ENCODE measurements at places on chromosomes 5 and 9. TPM values are rescaled to one million over a fixed set of nuclear protein-coding genes. Genes with fewer than 3 reads are reported as not detected.
A peak's percentile ranks its signal among the peaks of the same experiment; 100 is the strongest.

GRCh38 chr5:89668821-89669220 is 740.7 kb downstream of the CETN3 start:
- no peak overlapping the region for H3K4me3 ChIP-seq
- no peak overlapping the region for H3K27ac ChIP-seq
- H3K4me1 ChIP-seq = no peaks in the 10 kb centered on the region
- no peak for DNase-seq
- no peaks in the 10 kb centered on the region for H3K36me3 ChIP-seq

DNA sequence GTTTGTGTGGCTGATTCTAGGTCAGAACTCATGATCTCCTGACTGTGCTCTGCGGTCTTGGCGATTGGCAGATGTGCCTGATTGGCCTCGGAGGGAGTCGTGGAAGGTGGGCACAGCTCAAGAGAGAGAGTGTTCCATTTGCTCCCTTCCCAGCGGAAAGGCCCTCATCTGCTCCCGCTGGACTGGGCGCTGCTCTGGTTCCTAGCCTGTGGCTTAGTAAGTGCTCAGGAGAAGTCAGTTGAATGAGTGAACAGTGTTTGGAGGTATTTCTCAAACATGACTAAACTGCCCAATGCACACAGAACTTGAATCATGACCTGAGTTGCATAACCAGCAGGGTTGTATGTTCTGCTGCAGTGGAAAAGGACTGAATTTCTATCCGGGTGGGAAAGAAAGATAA is 120.2 kb upstream of the PITX1 start:
- H3K4me3 ChIP-seq = no peak overlapping the region
- no peaks in the 10 kb centered on the region for H3K27me3 ChIP-seq
- no peak overlapping the region for H3K27ac ChIP-seq
- no peaks in the 10 kb centered on the region for H3K4me1 ChIP-seq
- H3K36me3 ChIP-seq = peaks cover 8% of the 10 kb centered on the region

DNA sequence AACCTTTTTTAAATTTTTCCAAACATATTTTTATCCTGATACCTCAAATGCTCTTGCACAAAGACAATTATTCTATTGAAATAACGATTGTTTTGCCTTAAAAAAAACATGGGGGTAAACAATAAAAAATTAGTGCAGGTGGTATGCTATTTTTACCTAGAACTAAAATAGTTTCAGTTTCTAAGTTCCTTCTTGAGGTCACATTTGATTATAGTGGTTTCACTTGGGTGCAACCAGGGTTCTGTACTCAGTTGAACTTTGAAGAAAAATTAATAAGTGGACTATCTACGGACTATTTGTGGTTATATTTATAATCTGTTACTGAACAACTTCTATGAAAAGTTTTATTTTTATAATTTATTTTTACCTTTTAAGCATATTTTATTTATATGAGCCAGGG is 387.1 kb upstream of the IZUMO3 start:
- H3K4me3 ChIP-seq = no peak overlapping the region
- H3K4me1 ChIP-seq = no peaks in the 10 kb centered on the region
- H3K27me3 ChIP-seq = no peaks in the 10 kb centered on the region
- H3K27ac ChIP-seq = no peak overlapping the region
- no peak for DNase-seq

DNA sequence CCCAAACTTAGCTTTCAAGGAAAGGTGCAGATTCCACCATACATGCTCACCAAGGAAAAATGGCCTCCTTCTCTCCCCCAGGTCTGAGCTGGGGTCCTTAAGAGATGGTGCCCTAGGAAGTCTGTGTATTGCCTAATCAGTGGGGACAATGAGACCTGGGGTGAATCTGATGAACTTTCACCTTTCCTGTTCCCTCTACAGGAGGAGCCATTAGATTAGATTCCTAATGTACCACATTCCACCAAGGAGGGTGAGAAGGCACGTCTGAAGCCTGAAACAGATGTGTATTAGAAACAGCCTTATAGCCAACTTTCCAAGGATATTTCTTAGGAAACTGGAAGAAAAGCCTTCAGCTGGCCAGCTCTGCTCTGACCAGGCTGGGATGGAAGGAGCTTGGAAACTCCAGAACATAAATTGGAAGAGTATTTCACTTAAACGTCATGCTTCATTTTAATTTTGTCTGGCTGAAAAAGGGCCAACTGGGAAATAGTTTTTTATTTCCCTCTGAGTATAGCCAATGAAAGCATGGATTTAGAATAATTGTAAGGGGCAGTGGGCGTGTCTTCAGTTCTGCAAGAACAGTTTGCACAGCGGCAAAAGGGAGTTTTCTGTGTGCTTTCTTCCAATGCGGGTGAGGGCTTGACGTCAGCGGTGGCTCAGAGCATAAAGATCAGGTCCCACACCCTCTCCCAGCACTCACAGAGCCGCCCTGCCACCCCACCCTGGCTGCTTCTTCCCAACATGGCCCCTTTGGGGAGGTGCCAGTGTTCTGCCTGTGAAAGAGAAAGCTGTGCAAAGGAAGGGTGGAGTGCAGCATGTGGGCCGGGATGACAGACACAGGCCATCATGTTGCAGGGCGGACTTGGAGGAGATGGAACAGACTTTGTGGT is 210.9 kb downstream of the ESM1 start:
- H3K27me3 ChIP-seq = no peaks in the 10 kb centered on the region
- no peak overlapping the region for H3K27ac ChIP-seq
- no peak for DNase-seq

DNA sequence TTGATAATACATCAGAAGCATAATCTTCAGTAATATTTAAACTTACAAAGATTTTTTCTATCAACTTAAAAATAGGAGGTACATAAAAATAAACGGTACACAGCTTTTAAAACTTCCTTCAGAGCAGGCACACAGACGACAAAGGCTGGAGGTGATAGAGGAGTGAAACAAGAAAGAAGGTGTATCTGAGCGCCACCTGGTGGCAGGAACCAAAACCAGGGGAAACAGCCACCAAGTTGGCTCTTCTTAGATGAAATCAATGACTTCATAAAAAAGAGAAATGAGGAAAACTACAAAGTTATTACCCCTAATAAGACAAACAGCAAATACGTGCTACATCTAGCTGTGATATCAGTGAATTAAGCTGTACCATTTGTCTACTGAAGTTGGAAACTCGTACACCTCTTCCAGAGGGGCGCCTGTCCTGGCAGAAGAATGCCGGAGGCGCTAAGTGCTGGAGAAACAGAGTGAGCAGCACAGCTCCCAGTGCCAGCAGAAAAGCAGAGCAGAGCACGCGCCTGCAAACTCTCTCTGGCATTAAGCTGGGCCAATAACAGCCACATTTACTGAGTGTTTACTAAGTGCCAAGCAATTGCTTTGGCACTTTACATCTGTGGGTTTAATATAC is 85.9 kb downstream of the SETX start:
- peak overlapping the region; percentile 81 for H3K27ac ChIP-seq
- peak; percentile 66 for DNase-seq
- H3K4me3 ChIP-seq = no peak overlapping the region
- no peaks in the 10 kb centered on the region for H3K27me3 ChIP-seq

- no peaks in the 10 kb centered on the region for H3K4me1 ChIP-seq
- no peaks in the 10 kb centered on the region for H3K36me3 ChIP-seq
- DNase-seq = no peak
Observed at GRCh38 chr5:11046160-11046559, 285.1 kb upstream of the DAP start.

DNA sequence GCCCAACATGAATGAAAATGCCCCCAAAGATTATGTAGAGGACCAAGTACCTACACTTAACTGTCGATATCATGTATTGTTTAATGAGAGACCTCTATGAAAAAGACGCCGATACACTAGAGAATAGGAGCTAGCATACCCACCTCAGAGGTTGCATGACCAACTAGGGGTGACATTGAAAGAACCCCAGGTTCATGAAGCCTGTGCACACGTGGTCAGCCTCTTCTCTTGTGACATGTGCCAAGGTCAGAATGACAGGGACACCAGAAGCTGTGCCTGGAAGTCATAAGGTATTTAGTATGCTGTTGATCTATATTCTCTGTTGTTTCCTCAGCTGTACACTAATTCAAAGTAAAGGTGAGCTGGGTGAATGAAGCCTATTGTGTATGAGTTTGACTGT is 1594.1 kb downstream of the EFNA5 start:
- no peak overlapping the region for H3K4me3 ChIP-seq
- H3K27ac ChIP-seq = no peak overlapping the region
- H3K27me3 ChIP-seq = no peaks in the 10 kb centered on the region
- H3K4me1 ChIP-seq = no peaks in the 10 kb centered on the region

DNA sequence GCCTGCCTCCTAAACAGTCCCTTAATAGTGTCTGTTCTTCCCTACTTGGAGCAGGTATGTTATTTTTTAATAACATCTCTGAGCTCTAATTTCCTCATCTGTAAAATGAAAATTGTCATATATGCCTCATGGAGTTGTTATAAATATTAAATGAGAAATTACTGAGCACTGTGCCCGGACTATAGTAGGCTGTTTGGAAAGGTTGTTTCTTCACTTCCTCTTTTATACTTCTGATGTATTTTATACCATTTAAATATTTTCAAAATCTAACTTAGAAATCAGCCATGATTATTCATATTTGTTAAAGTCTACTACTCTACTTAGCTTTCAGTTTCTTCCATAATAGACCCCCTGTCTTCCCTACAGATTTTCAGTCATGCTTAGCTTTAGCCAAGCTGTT is 30.5 kb upstream of the HAPLN1 start:
- peaks cover 4% of the 10 kb centered on the region for H3K27me3 ChIP-seq
- no peak overlapping the region for H3K4me3 ChIP-seq
- no peaks in the 10 kb centered on the region for H3K4me1 ChIP-seq
- H3K36me3 ChIP-seq = no peaks in the 10 kb centered on the region

DNA sequence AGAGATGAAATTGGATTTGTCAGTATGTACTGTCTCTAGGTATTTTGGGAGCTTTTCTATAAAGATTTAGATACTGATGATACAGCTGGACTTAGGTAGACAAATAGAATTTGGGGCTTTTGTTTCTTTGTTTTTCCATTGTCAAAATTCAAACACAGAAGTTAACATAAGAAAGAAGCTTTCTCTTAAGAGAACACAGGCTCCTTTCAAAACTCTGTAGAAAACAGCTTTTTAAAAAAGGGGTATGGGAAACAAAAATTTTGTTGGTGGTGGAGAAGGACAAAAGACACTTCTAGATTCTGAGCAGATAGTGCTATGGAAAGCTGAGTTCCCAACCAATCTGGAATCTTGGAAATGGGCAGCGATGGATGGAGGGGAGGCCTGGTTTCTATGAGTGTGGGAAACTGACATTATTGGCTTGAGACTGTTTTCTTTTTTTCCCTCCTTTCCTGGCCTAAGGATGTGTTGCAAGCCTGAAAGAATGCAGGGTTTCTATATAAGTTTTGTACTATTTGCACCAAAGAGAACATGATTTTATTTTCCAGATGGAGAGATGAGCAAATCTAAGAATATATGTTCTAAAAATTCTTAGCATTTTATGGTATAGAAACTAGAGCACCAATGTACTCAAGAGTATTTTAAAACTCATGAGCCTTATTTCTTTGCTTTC is 240.0 kb downstream of the PRR16 start:
- no peak for DNase-seq
- H3K36me3 ChIP-seq = peaks cover 3% of the 10 kb centered on the region
- no peak overlapping the region for H3K27ac ChIP-seq
- no peaks in the 10 kb centered on the region for H3K4me1 ChIP-seq

DNA sequence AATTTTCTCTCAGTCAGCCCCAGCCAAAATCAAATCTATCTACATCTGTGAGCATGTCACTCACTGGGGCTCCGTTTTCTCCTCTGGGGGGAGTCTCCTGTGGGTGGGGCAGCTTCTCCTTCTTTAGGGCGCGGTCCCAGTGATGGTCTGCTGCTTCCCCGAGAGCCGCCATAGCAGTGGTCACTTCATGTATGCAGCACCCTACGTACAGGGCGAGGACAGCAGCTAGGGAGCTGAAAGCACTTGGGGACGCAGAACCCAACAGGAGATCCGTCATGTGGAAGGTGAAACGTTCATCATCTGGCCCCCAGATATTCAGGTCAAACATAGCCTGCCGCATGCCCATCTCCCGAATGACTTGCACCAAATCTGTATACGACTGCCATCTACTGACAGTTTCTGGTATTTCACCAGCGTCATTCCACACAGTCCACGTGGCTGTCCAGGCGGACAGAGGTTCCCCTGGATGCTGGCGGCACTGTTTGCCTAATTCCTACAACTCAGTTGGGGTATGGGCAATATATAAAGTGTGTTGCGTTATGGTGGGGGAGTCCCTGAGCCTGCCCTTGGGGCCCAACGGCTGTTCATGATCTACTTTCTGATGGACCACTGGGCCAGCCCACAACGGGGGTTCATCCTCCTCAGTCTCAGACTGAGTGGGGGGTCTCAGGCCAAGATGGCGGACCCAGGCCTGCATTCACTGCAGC is 795.0 kb downstream of the EFNA5 start:
- DNase-seq = no peak
- H3K36me3 ChIP-seq = no peaks in the 10 kb centered on the region
- no peak overlapping the region for H3K4me3 ChIP-seq
- no peaks in the 10 kb centered on the region for H3K27me3 ChIP-seq

DNA sequence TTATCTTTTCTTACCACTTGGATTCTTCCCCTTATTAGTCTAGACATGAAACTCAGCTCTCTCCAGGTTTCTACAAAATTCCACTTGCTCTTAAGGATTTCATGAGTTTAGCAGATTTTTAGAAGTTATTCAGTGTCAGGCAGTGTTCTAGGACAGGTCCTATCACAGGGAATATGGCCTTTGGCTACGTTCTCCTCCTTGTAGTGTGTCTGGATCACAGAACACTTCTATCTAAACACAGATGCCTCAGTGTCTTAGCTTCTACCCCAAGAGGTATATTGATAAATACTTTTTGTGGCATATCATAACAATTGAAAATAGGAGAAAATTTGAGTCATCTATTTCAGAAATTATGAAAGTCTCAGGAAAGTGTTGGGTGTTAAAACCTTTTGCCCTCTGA is 15.6 kb downstream of the RAB3C start:
- no peak overlapping the region for H3K4me3 ChIP-seq
- H3K27me3 ChIP-seq = no peaks in the 10 kb centered on the region
- no peaks in the 10 kb centered on the region for H3K4me1 ChIP-seq
- H3K36me3 ChIP-seq = peaks cover under 1% of the 10 kb centered on the region
- DNase-seq = no peak
- H3K27ac ChIP-seq = no peak overlapping the region

GRCh38 chr9:126159430-126160060 is 167.1 kb upstream of the MVB12B start:
- H3K27me3 ChIP-seq = peaks cover 18% of the 10 kb centered on the region
- no peak overlapping the region for H3K27ac ChIP-seq
- no peak for DNase-seq
- H3K36me3 ChIP-seq = no peaks in the 10 kb centered on the region

DNA sequence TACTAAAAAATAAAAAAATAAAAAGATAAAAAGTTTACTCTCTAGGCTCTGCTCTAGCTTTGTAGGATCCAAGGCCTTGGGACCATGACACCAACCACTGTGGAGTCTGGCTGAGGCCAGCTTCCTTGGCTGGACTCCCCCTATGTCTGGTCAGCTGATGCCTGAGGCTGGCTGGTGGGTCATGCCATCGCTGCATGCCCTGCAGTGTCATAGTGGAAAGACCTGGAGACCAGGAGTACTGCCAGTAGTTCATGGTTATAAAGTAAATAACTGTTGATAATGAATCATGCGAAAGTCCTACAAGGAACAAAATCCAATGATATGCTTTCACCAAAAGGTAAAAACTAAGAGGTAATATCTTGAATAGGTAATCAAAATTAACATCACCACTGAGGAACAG is 43.2 kb downstream of the GARNL3 start:
- H3K27ac ChIP-seq = no peak overlapping the region
- no peaks in the 10 kb centered on the region for H3K4me1 ChIP-seq
- no peaks in the 10 kb centered on the region for H3K36me3 ChIP-seq
- no peak for DNase-seq
- H3K27me3 ChIP-seq = peaks cover 22% of the 10 kb centered on the region
- no peak overlapping the region for H3K4me3 ChIP-seq

The BTNL3 gene
- 0.10 TPM for total RNA-seq

The PCDHGA4 gene
- 0.25 TPM for total RNA-seq

The PCDHB4 gene
- not detected for total RNA-seq

The DMRT3 gene
- not detected for total RNA-seq

The NRG2 gene
- total RNA-seq = 0.07 TPM

The ANKRD34B gene
- total RNA-seq = not detected

The PHF24 gene
- total RNA-seq = 1.00 TPM

The KCNN2 gene
- not detected for total RNA-seq

The TRIM7 gene
- total RNA-seq = 2.9 TPM

All from activated T-cell treated with anti-CD3 and anti-CD28 coated beads, Interleukin-2, amount 50 U/mL, for 72 hours (primary cell).